Neural crest cell (in vitro differentiated cells): ENCODE measurements at places on chromosomes 1 and 21. TPM values are rescaled to one million over a fixed set of nuclear protein-coding genes. Genes with fewer than 3 reads are reported as not detected.

GRCh38 chr1:157893686-157894085 is 52.1 kb upstream of the CD5L start:
- DNase-seq: no peak

- no peak for DNase-seq
Observed at GRCh38 chr21:28336314-28336713, 656.4 kb downstream of the LTN1 start.

DNA sequence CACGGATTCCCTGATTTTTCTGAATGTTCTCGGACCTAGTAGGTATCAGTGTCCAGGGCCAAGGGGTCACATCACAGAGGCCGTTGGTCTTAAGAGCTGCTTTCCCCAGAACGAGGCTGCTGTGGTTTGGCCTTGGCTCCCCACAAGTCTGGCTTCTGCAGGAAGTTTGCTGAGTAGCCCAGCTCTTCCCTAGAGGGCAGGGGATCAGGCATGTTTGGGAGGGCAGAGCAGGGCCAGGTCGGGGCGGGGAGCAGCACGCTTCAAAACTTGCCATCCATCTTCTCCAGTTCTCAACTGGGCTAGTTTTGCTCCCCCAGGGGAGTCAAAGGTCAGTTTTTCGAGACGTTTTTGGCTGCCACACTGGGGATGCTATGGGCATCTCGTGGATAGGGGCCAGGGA is 37.0 kb downstream of the MAN1C1 start:
- DNase-seq: no peak

DNA sequence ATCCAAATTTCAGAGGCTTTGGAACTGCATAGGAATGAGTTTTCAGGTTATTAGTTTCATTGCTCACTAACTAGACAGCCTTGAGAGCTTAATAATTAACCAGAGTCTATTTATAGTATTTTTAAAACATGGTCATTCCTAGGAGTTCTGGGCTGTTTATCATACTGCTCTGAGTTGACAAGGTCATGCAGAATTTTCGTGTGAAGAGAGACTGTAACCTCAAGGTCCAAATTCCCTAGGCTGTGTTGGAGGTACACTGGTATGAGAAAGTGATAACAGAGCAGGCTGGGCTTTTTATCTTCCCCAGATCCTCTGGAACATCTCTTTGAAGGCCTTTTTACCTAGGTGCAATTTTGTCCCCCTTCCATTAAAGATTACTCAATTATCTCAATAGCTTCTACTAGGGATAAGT is 736.3 kb downstream of the LTN1 start:
- no peak for DNase-seq

GRCh38 chr21:43865540-43866259 is 677 bp downstream of the AGPAT3 start:
- DNase-seq: no peak

GRCh38 chr1:1989102-1989542 is 14.5 kb downstream of the CFAP74 start:
- DNase-seq: no peak

GRCh38 chr1:20578721-20579395 is 10.0 kb upstream of the CDA start:
- DNase-seq: no peak

GRCh38 chr1:65207317-65207716 is 59.3 kb downstream of the AK4 start:
- DNase-seq: no peak

DNA sequence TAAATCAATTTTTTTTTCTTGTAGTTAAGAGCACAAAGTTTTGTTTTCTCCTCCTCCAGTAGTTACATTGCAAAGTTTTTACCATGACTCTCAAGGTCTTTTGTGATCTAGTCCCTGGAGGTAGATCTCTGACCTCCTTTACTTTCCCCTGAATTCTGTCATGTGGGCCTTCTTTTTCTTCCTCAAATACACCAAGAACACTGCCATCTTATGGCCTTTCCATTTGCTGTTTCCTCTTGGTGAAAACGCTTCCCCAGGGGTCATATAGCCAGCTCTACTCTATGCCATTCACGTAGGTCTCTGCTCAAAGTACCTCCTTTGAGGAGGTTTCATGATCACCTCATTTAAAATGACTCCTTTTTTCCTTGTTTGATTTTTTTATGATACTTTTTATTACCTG is 2.7 kb downstream of the DDX20 start:
- DNase-seq: no peak

- peak; percentile 20 for DNase-seq
Observed at GRCh38 chr1:204826970-204827369, 43.7 kb upstream of the NFASC start.

- DNase-seq: peak; percentile 68
Observed at GRCh38 chr21:26842974-26843932, 2.0 kb downstream of the ADAMTS1 start.

DNA sequence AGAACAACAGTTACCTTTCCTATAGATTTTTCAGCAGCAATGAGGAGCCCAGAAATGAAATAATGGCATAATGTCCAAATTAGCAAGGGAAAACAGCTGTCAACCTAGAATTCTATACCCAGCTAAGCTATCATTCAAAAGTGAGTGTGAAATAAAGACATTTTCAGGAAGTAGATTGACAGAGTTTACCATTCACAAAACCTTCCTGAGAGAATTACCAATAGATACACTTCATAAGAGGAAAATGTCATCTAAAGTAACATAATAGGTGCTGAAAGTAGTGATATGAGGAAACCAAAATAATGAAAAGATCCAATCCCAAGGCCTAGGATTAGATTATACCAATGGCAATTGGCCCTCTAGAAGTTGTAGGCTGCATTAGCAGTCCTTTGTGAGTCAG is 34.6 kb downstream of the OBSCN start:
- no peak for DNase-seq

DNA sequence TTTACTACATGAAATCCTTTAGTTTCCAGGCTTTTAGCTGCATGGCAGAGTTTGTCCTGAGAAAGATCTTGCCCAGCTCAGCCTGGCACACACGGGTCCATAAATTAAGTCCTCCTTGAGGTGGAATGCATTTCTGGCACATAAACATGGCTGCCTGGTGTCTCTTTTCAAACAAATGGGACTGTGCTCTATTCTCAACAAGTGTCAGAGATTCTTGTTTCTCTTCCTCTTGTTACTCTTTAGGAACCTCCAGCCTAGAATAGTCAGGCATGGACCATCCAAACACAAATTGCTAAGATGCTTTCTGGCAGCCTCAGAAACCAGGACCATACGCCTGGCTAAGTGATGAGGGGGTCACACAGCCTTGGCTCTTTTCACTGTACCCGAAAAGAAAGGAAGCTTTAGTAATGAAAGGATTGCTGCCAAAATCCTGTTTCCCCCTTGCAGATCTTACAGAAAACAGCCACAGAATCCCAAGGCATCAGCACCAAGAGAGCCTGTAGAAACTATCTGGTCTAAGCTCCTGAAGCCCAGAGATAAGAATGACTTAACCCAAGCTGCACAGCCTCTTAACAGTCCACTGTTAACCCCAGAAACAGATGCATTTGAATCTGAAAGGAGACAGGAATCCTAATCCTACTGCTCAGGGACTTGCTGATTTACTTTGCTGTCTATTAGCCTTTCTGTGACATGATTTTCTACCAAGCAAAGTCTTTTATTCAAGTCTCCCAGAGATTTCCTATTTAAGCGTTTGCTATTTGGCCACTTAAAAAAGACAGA is 31.9 kb upstream of the NRDC start:
- DNase-seq: no peak

The FCRL5 gene
- not detected in 2 replicates for total RNA-seq

The CROCC gene
- 52.6 and 54.1 TPM in 2 replicates for total RNA-seq

The RSPH1 gene
- 0.65 and 1.0 TPM in 2 replicates for total RNA-seq

The NUAK2 gene
- 14.7 and 15.4 TPM in 2 replicates for total RNA-seq

The WNT3A gene
- not detected in 2 replicates for total RNA-seq

The SAMD13 gene
- total RNA-seq: 2.1 and 2.3 TPM in 2 replicates

The FLG2 gene
- total RNA-seq: not detected in 2 replicates

The OR2M3 gene
- not detected in 2 replicates for total RNA-seq

The OR10K2 gene
- total RNA-seq: not detected in 2 replicates

The OSBPL9 gene
- total RNA-seq: 76.7 and 77.5 TPM in 2 replicates

The EDARADD gene
- total RNA-seq: 3.0 TPM in 2 replicates

The ASAP3 gene
- total RNA-seq: 45.5 and 45.8 TPM in 2 replicates

The SZT2 gene
- 39.4 and 42.0 TPM in 2 replicates for total RNA-seq
